NCI-H2029 treated with DMSO at 0.1 percent for 48 hours (cell line): ENCODE measurements at places on chromosomes 11 and 22.

DNA sequence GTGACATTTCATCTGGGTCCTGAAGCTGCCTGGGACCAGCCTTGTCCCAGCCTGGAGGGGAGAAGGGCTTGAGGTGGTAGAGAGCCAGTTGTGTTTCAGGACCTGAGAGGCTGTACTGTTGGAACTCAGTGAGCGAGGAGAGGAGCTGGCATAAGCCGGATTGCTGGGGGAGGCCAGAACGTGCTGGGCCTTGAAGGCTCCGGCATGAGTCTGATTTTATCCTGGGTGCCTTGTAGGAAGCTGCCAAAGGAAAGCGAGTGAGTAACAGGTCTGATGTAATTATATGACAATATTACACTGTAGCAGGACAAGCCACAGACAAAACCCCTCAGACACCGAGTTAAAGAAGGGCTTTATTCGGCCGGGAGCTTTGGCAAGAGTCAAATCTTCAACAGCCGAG is 17.2 kb downstream of the AP2A2 start:
- DNase-seq, result no peak

GRCh38 chr22:24592058-24592850 is 619 bp downstream of the LRRC75B start:
- DNase-seq, result no peak

GRCh38 chr11:42571878-42572610 is 739.8 kb upstream of the API5 start:
- DNase-seq, result no peak

DNA sequence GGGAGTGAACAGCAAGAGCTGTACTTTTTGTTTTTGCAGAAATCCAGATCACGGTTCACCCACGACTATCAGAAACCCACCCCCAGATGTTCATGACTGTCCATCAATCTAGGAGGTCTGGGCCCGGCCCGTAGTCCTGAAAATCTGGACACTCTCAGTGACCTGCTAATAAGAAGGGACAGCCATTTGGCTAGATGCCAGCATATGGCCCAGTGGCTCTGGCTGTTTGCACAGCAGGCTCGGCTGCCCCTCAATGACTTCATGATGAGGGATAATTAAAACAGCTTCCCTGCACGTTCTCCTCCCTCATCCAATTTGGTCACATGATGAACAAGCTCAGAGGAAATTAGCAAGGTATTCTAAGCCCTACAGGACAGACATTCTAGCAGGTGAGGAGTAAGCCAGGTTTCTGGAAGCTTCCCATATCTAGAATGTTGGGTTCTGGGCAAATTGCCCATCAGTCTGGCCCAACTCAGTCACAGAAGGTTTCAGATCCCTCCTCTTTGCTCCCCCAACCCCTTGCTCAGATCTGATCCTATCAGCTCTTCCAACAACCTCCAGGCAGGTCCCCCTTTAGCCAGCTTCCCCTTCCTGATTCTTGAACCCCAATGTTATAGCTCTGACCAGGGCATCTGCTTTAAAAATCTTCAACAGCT is 397.3 kb downstream of the SHANK2 start:
- DNase-seq, result peak; percentile 80

DNA sequence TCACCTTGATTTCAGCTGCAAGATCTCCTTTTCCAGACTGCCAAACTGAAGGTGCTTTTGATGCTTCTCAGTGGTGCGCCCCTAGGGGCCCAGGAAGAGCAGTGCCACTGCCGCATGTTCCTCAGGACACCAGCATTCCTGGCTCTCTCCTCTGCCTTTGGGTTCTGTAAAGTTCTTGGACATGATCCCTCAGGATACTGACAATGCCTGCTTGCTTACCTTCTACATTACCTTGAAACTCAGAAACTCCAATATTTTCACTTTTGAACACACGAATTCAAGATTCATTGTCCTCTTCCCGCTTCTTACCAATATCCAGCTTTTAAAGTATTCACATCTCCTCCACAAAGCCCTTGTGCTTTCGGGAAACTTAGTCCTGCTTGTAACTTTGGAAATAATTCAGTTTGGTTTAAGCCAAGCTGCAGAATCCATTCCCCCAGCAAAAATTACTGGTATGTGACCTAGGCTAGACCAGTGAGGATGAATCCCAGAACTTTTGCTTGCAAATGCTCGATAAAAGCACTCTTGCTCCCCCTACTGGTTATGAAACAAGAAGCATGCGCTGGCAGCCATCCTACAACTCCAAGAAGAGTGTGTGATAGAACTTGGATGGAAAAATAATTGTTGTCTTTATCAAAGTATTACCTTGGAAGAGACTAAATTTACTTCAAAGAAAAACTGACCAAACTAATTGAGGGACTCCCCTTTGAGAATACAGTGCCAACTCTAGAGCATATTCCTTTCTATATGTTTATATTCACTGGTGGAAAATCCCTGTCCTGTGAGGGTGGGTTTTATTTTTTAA is 16.5 kb upstream of the OR5B21 start:
- DNase-seq, result peak; percentile 66

DNA sequence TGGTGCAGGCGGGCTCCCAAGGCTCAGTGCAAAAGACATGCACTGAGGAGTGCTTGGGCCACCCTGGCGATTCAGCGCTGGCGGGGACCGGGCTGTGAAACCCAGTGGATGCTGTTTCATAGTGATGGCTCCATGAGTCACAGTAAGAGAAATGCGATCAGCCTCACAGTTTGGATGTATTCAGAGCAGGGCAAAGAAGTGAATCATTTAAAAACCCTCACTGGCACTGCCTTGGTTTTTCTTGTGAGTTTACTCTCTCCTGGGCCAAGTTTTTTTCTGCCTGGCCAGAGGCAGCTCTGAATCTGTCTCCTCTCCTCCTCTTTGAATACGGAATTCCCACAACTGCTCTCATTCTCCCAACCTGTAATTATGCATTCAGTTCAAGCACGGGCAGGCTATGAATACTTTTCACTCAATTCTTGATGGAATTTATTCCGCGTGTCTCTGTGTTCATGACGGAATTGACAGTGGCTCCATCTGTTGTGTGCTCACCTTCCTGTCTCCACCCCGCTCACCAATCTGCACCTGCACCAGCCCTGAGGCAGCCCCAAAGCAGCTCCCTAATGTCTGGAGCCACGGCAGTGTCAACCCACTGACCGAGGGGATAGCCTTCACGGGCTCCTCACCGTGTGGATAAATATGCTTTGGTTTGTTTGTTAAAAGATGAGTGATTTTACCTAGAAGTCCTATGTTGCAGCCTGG is 14.9 kb downstream of the ADAMTS8 start:
- DNase-seq, result no peak
